ENCODE measurements at places on chromosomes 13 and 19.

- DNase-seq = no peak
These were observed 396.9 kb downstream of the DLEU7 start for GRCh38 chr13:50446611-50447010.

DNA sequence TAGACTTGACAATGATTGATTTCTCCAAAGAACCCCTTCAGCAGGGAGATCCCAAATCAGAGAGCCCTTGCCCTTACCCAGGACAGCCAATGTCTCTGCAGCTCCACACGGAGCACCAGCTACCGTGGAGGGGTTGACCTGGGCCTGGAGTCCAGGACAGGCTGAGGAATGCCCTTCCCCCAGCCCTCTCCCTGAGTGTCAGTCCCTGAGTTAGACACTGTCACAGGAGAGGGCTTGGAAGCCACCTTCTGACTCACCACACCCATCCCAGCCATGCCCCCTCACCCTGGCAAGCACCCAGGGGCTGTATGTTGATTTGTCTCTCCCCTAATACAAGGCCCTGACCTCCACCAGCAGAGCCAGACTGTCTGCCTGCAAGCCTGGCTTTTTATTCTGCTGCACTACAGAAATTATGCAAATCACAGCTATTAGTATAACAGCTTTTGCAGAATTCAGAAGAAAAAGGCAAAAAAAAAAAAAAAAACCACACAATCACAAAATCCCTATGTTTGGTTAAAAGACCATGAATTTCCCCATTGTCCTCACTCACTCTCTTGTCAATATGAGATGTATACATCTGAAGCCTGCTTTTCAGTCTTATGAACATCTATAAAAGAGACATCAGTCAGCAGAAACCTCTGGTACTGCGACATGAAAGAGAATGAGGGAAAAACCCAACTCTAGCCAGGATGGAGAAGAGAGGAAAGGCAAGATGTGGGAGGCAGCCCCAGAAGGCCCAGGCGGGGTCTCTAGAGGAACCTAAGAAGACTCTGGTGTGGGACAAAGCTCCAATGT is 240.7 kb downstream of the UQCRFS1 start:
- no peak for DNase-seq

DNA sequence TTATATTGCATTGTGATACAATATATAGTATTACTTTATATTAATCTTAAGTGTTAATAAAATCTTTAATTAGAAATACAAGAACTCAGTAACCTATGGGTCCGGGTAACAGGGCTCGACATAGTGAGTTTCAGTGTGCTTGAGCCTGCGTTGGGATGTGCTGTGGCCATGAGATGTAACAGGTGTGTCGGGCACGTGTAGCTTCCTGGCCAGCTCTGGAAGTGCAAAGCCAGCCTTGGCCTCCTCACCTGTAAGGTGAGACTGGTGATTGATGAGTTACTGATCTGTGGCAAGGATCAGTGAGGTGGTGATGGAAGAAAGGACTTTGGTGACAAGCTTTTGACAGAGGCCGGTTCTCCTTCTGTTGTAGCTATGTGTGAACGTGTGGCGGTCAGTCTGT is 19.2 kb downstream of the ATP4B start:
- no peak for DNase-seq

GRCh38 chr13:37338726-37339385 is 233.4 kb upstream of the CSNK1A1L start:
- no peak for DNase-seq

GRCh38 chr13:42255886-42256285 is 16.1 kb upstream of the AKAP11 start:
- no peak for DNase-seq

Data from stimulated activated CD4-positive, alpha-beta T cell treated with anti-CD3 and anti-CD28 coated beads, Interleukin-1b, Interleukin-23, amount 100 ng/mL, for 24 hours (primary cell).